ENCODE measurements at places on chromosomes 2 and 18. TPM values are rescaled to one million over a fixed set of nuclear protein-coding genes. Genes with fewer than 3 reads are reported as not detected.

The ACP1 gene
- total RNA-seq, result 87.2 TPM

The ANKRD23 gene
- total RNA-seq, result 0.79 TPM

The TUBA4B gene
- total RNA-seq, result not detected

The MTCL1 gene
- 3.9 TPM for total RNA-seq

The ASTL gene
- total RNA-seq, result not detected

The NDUFAF7 gene
- 5.8 TPM for total RNA-seq

The CFAP65 gene
- total RNA-seq, result not detected

The MYCN gene
- total RNA-seq, result 9.5 TPM

The ALK gene
- total RNA-seq, result not detected

The UCN gene
- total RNA-seq, result 0.40 TPM

The NLRC4 gene
- total RNA-seq, result not detected

The PAIP2B gene
- total RNA-seq, result 1.8 TPM

DNA sequence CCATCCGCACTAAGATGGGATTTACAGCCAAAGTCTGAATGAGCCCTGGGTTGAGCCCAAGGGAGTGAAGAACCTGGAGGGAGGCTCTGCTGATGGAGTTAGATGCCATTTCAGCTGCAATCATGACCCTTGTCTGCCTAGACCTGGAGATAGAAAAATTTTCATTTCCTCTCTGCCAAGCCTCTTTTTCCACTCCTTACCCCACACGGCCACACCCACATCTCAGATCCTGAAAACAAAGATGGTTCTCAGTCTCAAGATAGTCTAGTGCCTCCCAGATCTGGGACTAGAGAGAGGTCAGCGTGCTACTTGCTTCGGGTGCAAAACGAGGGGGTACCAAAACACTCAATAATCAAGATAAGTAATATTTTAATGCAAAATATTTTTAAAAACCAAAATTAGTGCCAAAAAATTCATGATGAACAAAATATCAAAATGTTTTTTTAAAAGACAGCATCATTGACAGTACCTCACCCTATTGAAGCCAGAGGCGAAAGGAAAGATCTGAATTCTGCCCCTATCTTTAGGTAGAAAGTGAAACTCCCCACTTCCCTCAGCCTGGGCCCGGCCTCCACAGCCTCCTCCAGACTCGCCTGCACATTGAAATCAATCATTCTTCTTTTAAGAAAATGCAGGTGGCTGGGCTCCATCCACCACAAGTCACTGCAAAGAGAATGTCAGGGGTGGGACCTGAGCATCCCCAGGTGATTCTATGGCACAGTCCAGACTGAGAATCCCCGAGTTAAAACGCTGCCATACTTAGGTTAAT lies 57.8 kb upstream of the GPR45 start:
- no peak for DNase-seq

GRCh38 chr2:191051825-191052778 lies 38.1 kb upstream of the STAT1 start:
- DNase-seq, result peak; percentile 52

- DNase-seq, result no peak
Observed at GRCh38 chr2:181394741-181395437, 62.3 kb upstream of the ITGA4 start.

DNA sequence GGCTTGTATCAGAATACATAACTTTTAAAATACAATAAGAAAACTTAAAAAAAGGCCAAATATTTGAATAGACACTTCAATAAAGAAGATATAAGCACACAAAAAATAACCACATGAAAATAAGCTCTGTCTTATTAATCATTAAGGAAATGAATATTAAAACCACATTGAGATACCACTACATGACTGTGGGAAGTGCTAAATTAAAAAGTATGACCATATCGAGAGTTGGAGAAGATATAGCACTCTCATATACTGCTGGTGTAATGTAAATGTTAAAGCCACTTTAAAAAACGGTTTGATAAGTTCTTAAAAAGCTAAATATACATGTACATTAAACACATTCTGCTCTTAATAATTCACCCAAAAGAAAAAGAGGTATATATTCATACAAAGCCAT lies 104.6 kb upstream of the TRIB2 start:
- DNase-seq, result no peak

DNA sequence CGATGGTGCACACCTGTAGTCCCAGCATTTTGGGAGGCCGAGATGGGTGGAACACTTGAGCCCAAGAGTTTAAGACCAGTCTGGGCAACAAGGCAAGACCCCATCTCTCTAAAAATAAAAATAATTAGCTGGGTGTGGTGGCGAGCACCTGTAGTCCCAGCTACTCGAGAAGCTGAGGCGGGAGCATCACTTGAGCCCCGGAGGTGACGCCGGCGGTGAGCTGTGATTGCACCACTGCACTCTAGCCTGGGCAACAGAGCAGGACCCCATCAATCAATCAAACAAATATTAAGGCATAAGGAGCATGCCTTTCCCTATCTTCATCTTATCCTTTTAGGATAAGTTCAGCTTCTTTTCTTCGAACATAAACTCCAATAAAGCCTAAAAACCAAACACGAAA lies 1.1 kb downstream of the WDSUB1 start:
- no peak for DNase-seq

- no peak for DNase-seq
Observed at GRCh38 chr2:58788402-58788801, 547.3 kb upstream of the FANCL start.

DNA sequence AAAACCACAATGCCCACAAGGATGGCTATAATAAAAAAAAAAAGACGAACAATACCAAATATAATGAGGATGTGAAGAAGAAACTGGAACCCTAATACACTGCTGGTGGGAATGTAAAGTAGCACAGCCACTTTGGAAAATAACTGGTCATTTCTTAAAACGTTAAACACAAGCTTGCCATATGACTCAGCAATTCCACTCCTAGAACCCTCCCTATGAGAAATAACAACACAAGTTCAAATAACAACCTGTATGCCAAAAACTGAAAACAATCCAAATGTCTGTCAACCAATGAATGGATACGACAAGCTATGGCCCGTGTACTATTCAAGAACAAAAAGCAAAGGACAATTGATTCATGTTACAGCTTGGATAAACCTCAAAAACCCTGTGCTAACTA lies 7.0 kb upstream of the ALPK2 start:
- DNase-seq, result peak; percentile 51

- DNase-seq, result no peak
Observed at GRCh38 chr2:26581266-26581990, 59.7 kb downstream of the CIB4 start.

GRCh38 chr2:207423886-207424285 lies 105.9 kb upstream of the CREB1 start:
- DNase-seq, result no peak

- DNase-seq, result no peak
Observed at GRCh38 chr2:195662138-195662537, 5.1 kb downstream of the SLC39A10 start.

GRCh38 chr2:175441181-175441761 lies 259.8 kb upstream of the ATP5MC3 start:
- no peak for DNase-seq

DNA sequence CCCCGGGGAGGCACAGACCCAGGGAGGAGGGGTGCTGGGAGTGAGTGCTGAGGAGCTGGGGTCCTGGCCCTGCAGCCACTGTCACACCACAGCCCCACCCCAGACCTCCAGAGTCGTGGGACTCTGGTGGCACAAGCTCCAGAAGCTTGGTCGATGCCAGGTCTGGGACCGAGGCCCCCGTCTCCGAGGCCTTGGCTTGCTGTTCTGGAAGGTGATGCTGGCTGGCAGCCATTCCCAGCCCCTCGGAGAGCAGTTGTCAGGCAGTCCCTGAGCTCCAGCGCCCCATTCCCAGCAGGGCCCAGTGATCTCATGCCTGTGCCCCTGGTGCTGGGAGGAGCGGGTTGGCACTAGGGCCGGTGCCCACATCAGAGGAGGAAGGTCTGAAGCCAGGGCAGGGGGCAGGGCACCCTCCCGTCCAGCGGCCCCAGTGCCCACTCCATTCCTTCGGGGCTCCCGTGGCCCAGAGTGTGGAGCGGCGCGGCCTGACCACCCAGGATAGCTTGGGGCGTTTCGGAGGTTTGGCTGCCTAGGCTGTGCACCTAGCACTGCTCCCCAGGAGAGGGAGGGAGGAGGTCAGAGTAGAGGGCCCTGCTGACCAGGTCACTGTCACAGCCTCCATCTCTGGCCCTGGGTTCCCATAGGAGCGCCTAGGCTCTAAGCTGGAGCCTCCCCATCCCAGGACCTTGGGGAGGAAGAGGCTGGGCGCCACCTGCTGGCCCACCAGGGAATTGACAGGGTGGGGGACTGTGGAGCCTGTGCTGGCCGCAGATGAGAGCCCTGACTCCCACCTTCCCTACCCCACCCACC lies 16.8 kb upstream of the ALPI start:
- no peak for DNase-seq

DNA sequence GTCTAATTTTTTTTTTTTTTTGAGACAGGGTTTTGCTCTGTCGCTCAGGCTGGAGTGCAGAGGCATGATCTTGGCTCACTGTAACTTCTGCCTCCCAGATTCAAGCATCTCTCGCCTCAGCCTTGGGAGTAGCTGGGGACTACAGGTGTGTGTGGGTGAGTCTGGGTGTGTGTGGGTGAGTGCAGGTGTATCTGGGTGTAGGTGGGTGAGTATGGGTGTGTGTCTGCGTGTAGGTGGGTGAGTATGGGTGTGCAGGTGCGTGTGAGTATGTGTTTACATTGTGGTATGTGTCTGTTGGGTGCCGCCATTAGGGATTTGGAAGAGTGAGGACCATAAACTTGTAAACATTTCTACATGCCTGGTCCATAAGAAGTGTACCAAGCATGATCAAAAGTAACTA lies 1.5 kb upstream of the RAB6C start:
- DNase-seq, result no peak

- DNase-seq, result peak; percentile 82
Observed at GRCh38 chr2:227106845-227107759, 56.9 kb downstream of the COL4A4 start.

DNA sequence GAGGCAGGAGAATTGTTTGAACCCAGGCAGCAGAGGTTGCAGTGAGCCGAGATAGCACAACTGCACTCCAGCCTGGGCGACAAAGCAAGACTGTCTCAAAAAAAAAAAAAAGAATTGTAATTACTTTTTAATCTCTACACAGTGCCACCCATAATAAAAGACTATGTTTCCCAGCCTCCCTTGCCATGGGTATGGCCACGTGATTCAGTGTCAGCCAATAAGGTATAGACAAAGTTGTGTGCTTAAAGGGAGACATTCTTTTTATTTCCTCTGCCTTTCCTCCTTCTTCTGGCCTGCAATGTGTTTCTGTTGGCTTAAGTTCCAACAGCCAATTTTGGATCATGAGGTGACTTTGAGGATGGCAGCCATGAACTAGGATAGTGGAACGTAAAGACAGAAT lies 406.9 kb downstream of the LNPK start:
- DNase-seq, result no peak

DNA sequence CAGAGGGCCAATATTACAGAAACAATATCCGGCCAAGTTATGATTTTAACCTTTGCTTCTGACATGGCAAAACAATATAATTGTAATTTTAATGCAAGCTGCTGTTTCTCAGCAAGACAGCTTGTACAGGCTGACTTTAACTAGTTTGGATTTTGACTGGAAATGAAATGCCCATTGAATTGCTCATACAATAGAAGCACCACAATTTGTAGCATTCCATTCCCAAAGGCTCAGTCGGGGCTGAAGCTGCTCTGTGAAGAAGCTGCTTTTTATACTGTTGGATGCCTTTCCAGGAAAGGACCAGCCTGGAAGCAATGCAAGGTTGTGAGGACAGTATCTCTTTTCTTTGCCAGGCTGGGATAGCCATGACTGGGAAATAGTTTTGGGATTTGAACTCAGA lies 677.0 kb upstream of the FANCL start:
- DNase-seq, result no peak

DNA sequence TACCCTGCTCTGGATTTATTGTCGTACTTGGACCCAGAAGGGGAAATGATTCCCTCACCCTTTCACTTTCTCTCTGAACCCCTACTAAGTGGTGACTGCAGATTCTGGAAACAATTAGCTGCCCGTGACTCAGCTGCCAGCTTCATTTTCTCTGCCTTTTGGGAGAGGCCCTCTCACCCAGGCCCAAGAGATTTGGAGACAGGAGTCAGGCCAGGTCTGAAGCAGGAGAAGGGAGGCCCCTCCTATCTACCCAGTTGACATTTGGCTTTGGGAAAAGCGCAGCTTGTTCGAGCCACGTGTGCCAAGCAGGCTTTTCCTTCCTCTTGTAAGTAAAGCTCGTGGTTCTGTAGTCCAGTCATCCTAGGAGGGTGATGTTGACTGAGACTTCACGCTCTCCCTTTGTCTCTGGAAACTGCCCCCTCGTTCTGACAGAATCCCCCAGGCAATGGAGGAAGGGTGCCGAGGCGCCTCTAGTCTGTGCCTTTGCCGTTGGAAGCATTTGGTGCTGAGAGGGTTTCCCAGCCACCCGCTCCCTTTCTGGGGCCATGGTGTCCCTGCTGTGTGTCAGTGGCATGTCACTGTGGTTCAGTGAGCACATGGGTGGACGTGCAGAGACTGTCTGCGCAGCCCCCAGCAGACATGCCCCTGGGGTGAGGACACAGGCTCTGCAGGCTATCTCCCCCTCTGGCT lies 8.6 kb downstream of the OXER1 start:
- peak; percentile 4 for DNase-seq

DNA sequence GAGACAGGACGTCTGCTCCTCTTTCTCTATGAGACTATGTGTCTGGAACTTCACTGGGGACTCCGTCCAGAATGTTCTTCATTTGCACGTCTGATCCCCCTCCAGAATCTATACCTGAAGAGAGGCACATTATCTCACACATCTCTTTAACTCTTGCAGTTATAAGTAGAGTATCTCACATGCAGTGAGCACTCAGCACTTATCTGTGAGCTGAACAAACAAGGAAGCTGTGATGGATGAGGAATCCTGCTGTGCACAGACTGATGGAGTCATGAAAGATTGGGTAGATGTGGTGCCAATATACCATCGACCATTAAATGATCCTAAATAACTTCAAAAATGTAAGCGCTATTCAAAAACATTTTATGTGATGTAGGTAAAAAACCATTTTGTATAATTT lies 888.3 kb upstream of the CELF4 start:
- no peak for DNase-seq

DNA sequence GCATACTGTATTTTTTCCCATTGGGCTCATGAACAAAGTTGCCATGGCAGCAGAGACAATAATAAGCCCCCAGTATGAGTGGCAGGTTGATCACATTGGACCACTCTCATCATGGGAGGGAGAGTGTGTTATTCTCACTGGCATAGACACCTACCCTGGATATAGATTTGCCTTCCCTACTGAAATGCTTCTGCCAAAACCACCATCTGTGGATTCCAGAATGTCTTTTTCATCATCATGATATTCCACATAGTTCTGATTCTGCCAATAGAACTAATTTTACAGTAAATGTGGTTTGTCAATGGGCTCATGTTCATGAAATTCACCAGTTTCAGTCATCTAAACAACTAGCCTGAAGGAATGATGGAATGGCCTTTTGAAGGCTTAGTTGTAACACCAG lies 18.4 kb downstream of the TMEM200C start:
- no peak for DNase-seq

GRCh38 chr2:70565039-70565731 lies 11.6 kb upstream of the TGFA start:
- DNase-seq, result no peak

DNA sequence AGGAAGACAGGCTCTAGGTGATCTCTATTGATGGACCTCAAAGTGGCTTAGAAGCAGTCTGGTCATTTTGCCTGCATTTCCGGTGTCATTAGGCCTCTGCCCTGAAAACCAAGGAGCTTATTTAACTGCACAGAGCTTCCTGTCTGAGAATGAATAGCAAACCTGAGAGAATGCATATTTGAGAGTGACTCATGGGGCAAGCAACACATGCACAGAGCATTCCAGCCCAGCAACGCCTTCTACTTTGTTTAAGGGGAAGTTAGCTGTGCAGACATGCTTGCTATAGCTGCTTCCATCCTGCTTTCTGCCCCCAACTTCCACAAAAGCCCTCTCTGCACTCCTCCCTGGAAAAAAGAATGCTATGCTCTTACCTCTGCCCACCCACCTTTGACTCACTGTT lies 232.8 kb downstream of the GRB14 start:
- peak; percentile 63 for DNase-seq
